NCI-H2081 (cell line): ENCODE measurements at places on chromosomes 4 and X.

DNA sequence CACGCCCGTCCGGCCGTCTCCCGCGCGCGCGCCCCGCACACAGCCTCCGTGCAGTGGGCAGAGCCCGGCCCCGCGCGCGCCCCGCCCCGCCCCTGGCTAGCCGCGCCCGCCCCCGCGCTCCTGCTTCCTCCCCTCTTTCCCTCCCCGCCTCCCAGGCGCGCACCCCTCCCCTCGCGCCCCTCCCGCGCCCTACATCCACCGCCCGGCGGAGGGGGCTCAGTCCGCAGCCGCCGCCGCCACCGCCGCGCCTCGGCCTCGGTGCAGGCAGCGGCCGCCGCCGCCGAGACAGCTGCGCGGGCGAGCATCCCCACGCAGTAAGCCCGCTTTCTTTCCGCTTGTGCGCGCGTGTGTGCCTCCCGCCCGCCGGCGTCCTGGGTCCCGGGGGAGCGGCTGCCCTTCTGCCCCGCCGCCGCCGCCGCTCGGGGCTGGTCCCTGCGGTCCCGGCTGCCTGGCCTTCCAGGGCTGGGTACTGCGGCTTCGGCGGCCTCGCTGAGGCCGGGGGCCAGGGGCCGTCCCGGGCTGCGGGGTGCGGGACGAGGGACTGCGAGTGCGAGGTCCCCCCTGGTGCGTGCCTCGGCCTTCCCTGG is at the start of gene FHL1:
FHL1 (plus strand) TSS at position 219 of the 587 bp plus-strand sequence.
- DNase-seq: peak; percentile 26

DNA sequence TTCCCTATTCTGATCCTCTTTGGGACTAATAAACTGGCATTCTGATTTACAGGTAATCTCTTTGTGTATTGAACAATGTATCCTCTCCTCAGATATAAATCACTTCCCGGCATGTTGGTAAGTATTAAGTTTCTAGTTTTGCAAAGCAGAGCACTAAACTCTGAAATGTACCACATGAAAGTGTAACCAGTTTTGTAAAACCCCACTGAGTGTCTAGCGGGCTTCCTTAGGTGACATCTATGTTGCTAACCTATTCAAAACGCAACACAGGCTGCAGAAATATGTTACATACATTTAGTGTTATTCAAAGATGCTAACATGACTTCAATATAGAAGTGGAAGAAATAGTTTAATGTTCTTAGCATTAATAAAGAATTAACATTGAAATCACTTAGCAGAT is 25.2 kb downstream of the DNAJB14 start:
- no peak for DNase-seq

- peak; percentile 2 for DNase-seq
Measured at GRCh38 chr4:76620723-76621468, 185.9 kb downstream of the SHROOM3 start.

GRCh38 chr4:102139932-102140331 is 205.3 kb downstream of the SLC39A8 start:
- DNase-seq: peak; percentile 12

GRCh38 chrX:102341867-102342266 is 94.9 kb downstream of the NXF2 start:
- DNase-seq: no peak

DNA sequence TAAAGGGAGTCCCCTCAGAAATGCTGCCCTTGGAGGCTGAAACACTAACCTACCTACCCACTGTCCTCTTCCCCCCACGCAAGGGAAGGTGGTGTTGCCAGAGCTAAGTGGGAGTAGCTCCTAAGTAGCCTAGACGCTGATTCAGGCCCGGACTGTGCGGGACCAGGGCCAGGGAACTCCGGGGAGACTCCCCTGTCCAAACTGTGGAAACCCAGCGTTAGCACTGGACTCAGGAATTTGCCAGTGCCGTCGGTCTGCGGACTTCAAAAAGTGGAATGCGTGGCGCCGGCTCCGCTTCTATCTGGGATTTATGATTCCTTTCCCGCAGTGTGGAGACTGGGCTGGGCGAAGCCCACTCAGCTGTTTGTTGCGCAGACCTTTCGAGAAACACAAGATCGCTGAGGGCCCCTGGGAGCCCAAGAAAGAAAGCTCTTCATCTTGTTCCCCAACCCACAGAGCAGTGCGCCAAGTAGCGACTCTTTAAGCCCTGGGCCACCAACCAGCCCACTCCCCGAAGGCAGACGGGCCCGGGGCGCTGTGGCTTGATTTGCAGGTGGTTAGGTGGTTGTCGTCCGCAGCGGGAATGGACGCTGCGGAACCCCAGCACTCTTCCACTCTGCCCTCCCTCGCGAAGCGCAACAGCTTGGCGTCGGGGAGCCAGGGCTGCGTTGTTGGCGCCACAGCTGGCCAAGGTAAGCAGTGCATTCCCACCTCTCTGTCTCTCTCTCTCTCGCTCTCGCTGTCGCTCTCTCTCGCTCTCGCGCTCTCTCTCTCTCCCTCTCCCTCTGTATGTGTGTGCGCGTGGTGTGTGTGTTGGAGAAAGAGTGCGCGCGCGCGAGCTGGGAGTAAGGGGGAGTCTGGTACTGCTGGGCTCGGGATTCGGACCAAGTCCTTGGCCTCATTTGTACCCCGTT is 2.0 kb downstream of the TMEM255A start:
- no peak for DNase-seq

DNA sequence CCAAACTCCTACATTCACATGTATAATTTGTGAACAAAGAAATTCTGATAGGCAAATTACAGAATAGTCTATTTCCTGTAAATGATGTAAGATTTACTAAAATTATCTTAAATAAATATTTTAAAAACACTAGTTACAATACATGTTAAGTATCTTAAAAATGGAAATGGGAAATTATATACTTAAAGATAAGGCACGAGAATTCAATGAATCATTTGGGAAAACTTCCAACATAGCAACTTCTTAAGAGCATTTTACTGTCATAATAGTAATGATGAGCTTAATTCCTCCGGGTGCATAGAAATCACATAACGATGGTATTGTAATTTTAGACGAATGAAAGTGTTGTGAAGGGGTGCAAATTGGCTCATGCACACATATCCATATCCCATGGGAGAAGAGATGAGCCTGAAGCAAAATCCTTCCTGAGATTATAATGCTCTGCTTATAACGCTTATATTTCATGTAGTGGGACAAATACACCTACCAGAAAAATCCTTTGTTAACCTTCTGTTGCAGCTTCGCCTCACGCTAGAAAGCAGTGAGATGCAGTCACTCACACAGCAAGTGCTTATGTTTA is 873.5 kb downstream of the PDHA2 start:
- no peak for DNase-seq

DNA sequence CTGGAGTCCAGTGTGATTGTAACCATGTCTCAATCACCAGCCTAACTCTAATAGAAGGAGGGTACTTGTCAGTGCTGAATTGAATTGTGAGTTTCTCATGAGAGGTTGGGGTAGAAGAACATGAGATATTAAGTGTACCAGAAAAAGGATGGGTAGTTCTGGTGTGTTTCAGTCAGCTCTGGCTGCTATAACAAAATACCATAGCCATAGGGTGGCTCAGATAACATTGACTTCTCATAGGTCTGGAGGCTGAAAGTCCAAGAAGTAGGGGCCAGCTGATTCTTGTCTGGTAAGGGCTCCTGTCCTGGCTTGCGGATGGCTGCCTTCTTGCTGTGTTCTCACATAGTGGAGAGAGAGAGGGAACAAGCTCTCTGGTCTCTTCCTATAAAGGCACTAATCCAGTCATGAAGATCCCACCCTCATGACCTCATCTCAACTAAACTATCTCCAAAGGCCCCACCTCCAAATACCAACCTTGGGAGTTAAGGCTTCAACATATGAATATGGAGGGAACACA is 35.6 kb upstream of the STX18 start:
- DNase-seq: no peak

GRCh38 chrX:103404231-103405008 is 28.1 kb downstream of the BEX3 start:
- peak; percentile 64 for DNase-seq

- no peak for DNase-seq
Measured at GRCh38 chrX:42398967-42399631, 378.9 kb downstream of the PPP1R2C start.

- no peak for DNase-seq
Measured at GRCh38 chr4:141705747-141706377, 69.5 kb downstream of the IL15 start.
